ENCODE measurements at places on chromosomes 16 and 17.

DNA sequence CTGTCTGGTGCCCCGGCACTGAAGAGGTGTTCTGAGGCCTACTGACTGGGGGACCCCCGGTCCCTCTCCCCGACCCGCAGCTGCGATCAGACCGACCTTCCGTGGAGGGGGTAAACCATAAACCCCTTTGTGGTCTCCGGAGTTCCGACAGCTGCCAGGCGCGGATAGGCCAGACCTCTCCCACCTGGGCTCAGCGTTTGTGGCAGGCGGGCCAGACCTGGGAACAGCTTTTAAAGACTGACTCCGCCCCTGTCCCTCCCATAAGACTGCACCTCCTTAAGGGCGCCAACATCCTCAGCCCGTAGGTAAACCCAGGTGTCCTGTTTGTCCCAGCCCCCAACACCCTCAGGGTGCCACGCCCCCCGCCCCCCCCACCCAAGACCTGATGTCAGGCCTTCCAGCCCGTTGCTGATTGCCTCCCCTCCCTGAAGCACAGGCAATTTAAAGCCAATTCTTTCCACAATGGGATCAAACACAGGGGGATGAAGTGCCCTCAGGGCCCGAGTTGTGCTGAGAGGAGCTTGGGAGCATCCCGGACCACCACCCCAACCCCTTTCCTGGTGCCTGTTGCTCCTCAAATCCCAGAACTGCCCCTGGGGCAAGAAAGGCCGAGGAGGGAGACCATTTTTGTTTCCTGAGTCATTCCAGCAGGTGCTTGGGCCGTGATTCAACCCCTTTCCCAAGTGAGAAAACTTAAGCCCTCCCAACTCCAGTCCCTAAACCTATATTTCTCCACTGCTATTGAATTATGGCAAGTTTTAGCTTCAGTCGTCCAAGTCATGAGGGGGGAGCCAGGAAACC, at the start of gene SOX15:
SOX15 (minus strand) TSS at position 204 of the 801 bp plus-strand sequence. CDS start 418 bp downstream, outside the sequence.
- DNase-seq, result no peak

DNA sequence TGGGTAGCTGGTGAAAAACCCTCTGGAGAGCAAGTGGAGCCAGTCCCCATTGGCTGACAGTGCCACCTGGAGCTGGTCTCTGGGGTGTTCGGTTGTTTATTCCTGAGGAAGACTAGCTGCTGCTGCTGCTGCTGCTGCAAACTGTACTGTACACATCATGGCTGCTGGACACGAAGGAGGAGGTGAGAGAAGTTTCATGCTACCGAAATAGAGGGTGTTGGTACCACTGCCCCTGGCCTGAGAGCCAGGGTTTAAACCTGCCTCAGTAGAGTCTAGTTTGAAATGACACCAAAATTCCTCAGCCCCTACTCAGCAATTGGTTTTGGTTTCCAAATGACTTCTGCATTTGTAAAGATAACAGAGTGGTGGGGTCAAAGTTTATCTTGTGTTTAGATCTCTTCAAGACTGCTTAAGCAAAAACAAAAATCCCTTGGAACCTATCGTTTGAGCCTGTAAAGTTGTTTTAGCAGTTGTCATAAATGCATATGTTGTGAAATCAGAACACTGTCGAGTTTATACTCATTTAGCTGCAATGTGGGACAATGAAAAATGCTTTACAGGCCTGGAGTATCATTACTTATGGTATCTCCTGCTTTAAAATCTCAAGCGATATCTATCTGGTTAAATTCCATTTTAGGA, 40.8 kb downstream of the CYB5B start:
- DNase-seq, result no peak

- DNase-seq, result no peak
Measured at GRCh38 chr16:75048054-75048453, 49.2 kb downstream of the ZNRF1 start.

DNA sequence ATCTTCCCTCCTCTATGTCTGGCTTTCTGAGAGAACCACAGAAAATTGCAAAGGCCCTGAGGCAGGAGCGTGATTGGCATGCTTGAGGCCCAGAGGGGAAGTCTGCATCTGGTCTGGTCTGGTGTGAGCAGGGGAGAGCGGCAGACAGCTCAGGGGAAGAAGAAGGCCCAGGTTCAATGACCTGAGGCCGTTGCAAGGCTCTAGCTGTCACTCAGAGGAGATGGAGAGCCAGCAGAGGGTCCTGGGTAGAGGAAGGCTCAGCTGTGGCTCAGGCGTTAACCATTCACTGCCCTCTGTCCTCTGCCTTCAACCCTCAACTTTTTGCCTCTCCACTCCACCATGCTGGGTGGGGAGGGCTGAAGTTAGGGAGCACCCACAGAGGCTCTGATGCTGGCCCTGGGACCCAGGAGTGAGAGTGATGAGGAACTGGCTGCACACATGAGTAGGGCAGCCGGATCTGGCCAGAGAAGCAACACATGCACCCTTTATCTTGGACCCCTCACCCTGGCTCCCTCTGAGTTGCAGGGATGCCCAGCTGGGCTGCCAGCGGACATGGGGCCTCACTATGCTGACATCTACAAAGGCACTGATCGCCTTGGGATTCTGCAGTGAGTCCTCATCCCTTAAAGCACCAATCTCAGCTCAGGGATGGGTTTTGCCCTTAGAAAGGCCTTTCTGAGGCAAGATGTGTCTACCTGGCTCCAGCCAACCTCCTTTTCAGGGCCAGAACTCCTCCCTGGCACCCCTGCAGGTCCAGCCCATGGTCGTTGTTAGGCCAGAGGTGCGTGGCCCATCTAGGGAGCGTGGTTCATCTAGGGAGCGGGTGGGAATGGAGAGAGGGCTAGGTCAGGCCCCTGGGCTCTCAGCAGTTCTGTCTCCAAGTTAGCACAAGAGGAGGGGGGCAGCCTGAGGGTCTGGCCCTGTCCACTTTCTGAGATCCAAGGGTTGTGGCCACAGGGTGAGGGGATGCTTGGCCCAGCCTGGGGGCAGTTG, 7.7 kb upstream of the KRTAP17-1 start:
- DNase-seq, result no peak

GRCh38 chr16:21603928-21604327, 4.6 kb downstream of the METTL9 start:
- DNase-seq, result no peak

DNA sequence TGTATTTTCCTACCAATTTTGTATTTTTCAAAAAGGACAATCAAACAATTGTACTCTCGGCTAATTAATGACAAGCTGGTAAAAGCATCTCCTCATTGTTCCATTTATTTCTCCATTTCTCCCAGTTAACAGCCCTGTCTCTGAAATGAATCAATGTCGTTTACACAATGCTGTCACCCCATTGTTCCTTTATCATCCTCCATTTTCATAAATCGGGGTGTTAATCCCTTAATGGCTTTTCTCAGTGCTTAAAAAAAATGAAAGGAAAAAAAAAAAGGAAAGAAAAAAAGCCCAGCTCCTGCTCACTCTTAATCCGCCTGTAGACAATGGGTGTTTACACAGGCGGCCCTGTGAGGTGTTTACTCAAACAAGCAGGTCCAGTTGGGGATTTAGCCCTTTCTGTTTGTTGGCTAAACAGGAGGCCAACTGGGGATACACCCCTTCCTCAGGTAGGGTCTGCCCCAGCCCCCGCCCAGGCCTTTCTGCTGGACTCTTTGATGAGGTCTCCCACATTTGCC, 86.8 kb upstream of the SALL1 start:
- DNase-seq, result no peak

DNA sequence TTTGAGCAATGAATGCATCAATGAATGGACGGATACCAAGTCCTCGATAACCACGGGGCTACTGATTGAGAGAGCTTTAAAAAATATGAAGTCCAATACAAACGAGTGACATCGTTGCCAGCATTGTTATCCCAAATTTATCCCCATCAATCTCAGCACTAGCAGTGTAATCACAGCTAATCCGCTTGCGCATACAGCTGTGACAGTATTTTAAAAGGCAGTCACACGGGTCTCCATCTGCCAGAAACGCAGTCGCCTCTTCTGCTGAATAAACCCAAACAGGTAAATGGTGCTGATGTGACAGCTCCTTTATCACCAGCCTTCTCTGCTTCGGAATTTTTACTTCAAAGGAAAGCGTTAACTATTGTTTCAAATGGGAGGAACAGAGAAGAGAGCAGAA, 311.1 kb downstream of the XYLT1 start:
- no peak for DNase-seq

- DNase-seq, result no peak
Measured at GRCh38 chr17:1232786-1233185, 37.5 kb upstream of the BHLHA9 start.

- no peak for DNase-seq
Measured at GRCh38 chr16:78686601-78687000, 587.1 kb downstream of the WWOX start.

Data from NCI-H2107 (cell line).